Osteocyte (in vitro differentiated cells): ENCODE measurements at places on chromosomes 16 and 17. TPM values are rescaled to one million over a fixed set of nuclear protein-coding genes. Genes with fewer than 3 reads are reported as not detected.

DNA sequence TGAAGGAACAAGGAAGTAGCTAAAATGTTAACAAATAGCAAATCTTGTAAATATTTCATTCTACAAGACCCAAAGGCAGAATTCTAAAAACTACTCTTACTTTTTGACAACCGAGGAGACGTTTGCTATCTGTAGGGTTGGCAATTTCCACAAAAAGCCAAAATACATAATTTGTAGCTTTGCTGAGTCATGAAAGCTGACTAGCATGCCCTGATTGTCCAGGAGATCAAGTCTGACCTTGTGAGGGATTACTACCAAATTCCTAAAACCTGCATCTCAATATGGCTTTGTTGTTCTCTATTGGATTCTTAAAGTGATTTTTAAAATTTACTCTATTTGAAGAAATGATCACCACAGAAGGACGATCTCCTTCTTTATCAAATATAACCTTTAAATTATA is 10.8 kb downstream of the DNAJA2 start:
- H3K36me3 ChIP-seq, result peaks cover 62% of the 10 kb centered on the region
- no peak for DNase-seq
- H3K27ac ChIP-seq, result no peak overlapping the region
- no peaks in the 10 kb centered on the region for H3K27me3 ChIP-seq

DNA sequence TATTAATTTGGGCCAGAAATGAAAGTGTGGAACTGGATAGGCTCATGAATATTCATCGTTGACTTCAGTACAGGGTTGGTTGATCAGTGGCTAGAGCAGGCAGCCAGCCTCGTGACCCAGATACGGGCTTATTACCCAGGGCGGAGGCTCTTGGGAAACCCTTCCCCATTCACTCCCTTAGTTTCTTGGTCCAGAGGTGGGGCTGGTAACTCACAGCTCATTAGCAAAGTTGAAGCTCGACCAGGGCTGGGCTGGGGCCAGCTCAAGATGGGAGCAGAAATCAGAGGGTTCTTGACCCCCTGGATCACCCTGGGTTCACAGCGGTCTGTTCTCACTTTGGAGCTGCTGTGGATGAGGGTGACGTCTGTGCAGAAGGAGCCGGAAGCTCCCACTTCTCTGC is 44.6 kb upstream of the GSE1 start:
- no peak for DNase-seq
- no peak overlapping the region for H3K27ac ChIP-seq
- H3K4me1 ChIP-seq, result peaks cover 65% of the 10 kb centered on the region

- H3K4me3 ChIP-seq, result no peak overlapping the region
- H3K4me1 ChIP-seq, result peaks cover 5% of the 10 kb centered on the region
- no peak overlapping the region for H3K27ac ChIP-seq
- peaks cover 4% of the 10 kb centered on the region for H3K27me3 ChIP-seq
- no peak for DNase-seq
Observed at GRCh38 chr16:65422934-65423333, 301.1 kb upstream of the CDH11 start.

DNA sequence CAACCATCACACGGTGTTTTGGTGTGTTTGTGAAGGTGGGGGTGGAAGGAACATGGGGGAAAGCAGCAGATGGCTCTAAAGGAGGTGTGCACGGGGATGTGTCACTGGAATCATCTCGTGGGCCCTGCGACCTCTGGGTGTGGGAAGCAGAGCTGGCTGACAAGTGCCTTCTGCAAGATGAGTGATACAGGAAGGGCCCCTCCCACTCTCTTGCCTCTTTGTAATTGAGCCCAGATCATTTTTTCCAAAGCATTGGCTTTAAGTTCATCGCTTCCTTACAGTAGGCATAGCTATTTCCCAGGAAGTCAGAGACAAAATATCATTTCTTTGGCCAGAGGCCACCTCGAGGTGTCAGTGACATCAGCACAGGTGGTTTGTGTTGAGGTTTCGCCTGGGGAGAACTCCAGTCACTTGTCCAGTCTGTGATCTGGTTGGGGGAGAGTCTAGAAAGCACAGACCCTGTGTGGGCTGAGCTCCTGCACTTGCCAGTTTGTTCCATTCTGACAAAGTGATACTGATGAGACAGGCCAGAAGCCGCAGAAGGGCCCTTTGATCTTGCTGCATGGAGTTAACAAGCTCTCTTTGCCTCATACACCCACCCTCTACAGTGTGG is 20.6 kb upstream of the SNTB2 start:
- H3K27me3 ChIP-seq, result no peaks in the 10 kb centered on the region
- H3K27ac ChIP-seq, result peak overlapping the region; percentile 12
- peaks cover 45% of the 10 kb centered on the region for H3K36me3 ChIP-seq
- DNase-seq, result no peak

DNA sequence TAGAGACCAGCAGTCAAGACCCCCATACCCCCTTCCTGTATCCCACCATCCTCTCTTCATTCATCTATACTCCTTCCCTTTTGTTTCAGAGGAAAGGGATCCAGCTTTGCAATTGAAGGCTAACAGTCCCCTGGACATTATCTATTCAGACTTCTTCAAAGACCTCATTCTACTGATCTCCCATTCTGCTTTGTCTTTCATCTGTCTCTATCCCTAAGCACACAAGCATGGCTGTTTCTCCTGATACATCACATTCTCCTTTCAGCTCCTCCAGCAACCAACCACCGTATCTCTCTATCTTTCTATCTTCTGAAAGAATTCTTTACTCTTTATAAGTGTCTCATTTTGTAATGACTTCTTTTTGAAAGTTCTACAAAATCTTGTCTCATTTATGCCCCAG is 9.7 kb upstream of the ARHGAP17 start:
- no peak overlapping the region for H3K4me3 ChIP-seq
- H3K27ac ChIP-seq, result peak overlapping the region; percentile 21
- H3K4me1 ChIP-seq, result peaks cover 4% of the 10 kb centered on the region
- H3K36me3 ChIP-seq, result no peaks in the 10 kb centered on the region
- no peak for DNase-seq

DNA sequence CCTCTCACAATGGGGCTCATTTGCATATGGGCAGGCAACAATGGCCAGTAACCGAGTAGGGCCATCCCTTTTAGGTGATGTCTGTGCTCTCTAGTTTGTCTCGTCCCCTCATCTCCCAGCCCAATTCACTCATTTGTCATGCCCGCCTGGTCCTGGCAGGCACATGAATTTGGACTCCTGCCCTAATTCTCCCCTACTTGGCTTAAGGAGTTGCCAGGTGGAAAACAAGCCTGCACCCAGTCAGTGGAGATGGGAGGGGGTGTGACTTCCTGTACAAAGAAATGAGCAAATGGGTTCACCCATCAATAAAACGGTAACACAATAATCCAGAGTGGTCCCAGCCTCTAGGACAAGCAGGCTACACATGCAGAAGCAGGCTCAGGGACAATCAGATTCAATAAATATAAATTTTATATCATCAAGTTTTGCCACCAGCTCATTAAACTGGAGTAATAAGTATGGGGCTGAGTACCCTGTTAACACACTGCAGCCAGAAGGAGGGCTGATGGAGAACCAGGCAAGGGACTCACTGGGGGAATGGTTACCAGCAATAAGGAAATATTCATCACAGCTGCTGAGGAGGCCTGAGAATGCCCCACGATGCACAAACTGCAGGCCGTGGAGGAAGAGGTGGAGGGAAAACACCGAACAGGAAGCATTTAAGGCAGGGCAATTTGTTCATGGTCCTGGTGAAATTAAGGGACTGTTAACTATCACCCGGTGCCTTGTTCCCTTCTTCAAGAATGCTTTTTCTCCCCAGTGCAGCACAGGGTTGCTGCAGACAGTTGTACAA is 84.4 kb upstream of the GPRC5B start:
- H3K36me3 ChIP-seq, result no peaks in the 10 kb centered on the region
- no peak overlapping the region for H3K27ac ChIP-seq
- no peaks in the 10 kb centered on the region for H3K27me3 ChIP-seq
- peak; percentile 60 for DNase-seq
- no peaks in the 10 kb centered on the region for H3K4me1 ChIP-seq

- no peaks in the 10 kb centered on the region for H3K27me3 ChIP-seq
- no peak overlapping the region for H3K27ac ChIP-seq
- peaks cover 21% of the 10 kb centered on the region for H3K4me1 ChIP-seq
- H3K36me3 ChIP-seq, result no peaks in the 10 kb centered on the region
Observed at GRCh38 chr17:10022416-10022815, 117.3 kb upstream of the RCVRN start.

- peaks cover 16% of the 10 kb centered on the region for H3K4me1 ChIP-seq
- no peak overlapping the region for H3K4me3 ChIP-seq
- H3K27ac ChIP-seq, result no peak overlapping the region
- H3K27me3 ChIP-seq, result no peaks in the 10 kb centered on the region
Observed at GRCh38 chr17:8243827-8244226, 4.0 kb downstream of the CTC1 start.

DNA sequence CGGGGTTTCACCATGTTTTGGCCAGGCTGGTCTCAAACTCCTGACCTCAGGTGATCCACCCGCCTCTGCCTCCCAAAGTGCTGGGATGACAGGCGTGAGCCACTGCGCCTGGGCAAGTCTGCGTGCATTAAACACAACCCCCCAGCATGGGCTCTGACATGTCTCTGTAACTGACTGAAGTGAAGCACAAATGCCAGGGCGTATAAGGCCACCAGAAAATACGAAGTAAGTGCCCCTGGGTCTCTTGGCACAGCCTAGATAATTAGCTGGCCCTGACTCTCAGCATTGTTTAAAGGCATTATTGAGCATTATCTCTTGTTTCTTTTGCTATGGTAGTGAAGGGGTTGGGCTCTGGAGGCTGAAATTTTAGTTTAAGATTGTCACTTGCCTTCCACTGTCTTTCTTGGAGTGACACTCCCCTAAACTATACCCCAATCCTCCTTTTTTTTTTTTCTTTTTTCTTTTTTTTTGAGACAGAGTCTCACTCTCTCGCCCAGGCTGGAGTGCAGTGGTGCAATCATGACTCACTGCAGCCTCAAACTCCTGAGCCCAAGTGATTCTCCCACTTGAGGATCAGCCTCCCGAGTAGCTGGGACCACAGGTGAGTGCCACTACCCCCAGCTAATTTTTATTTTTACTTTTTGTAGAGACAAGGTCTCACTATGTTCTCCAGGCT is 8.2 kb upstream of the SEC14L1 start:
- no peaks in the 10 kb centered on the region for H3K36me3 ChIP-seq
- H3K27ac ChIP-seq, result peak overlapping the region; percentile 80
- H3K4me3 ChIP-seq, result no peak overlapping the region

GRCh38 chr16:86070484-86070883 is 171.5 kb downstream of the IRF8 start:
- no peaks in the 10 kb centered on the region for H3K36me3 ChIP-seq
- no peak overlapping the region for H3K27ac ChIP-seq

DNA sequence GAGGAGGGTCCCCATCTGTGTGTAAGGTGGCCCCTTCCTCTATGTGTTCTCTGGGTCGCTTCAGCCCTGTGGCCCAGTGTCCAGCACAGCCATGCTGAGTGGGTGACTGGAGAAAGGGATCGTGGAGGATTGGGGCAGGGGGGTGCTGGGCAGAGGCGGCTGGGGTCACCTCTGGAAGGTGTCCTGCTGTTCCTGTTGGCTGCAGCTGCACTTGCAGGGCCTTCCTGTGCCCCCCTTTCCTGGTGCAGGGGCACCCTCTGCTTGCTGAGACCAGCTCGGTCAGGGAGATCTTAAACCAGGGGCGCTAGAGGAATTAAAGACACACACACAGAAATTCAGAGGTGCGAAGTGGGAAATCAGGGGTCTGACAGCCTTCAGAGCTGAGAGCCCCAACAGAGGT is 11.1 kb downstream of the IL32 start:
- H3K36me3 ChIP-seq, result no peaks in the 10 kb centered on the region
- no peaks in the 10 kb centered on the region for H3K4me1 ChIP-seq
- no peak for DNase-seq
- H3K27ac ChIP-seq, result no peak overlapping the region

- H3K36me3 ChIP-seq, result no peaks in the 10 kb centered on the region
- peak overlapping the region; percentile 92 for H3K27ac ChIP-seq
- H3K4me3 ChIP-seq, result no peak overlapping the region
- peaks cover 94% of the 10 kb centered on the region for H3K4me1 ChIP-seq
Observed at GRCh38 chr17:77445760-77446532, 305.2 kb downstream of the SEC14L1 start.

DNA sequence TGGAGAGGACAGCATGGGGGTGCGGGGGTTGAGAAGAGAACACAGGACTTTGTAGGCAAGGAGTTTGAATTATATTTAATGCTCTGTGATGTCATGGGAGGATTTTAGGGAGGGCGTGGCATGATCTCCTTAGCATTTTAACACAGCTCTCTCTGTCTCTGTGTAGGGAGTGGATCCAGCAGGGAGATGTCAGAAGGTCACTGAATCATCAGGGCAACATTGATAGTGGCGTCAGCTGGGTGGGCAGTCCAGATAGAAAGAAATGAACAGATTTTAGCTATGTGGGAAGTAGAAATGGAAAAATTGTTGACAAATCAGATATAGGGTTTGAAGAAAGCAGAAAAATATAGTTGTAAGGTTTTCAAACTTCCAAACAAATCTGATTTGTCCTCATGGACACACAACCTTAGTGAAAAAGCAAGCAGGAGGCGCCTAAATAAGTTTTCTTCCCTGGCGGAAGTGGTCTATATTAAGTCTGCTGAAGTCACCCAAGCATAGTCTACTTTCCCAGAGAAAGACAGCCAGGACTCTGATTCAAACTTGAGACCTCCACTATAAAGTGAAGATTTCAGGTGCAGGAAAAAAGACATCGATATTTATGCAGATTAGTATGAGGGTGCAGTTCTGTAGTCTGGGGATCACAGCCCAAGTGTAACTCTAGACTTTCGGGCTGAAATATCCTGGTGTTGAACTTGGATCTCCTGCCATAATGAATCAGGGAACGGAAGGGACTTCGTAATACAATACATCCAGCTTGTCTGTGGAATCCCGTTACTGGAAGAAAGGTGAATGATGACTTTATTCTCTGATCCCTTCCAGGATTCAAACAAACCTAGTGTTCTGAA is 10.1 kb upstream of the PCTP start:
- H3K27me3 ChIP-seq, result peaks cover 35% of the 10 kb centered on the region
- no peak for DNase-seq
- no peak overlapping the region for H3K4me3 ChIP-seq
- no peak overlapping the region for H3K27ac ChIP-seq
- no peaks in the 10 kb centered on the region for H3K4me1 ChIP-seq

GRCh38 chr17:30093463-30094147 is 23.0 kb upstream of the NSRP1 start:
- no peak for DNase-seq
- peaks cover 21% of the 10 kb centered on the region for H3K4me1 ChIP-seq
- peaks cover 2% of the 10 kb centered on the region for H3K27me3 ChIP-seq
- no peak overlapping the region for H3K27ac ChIP-seq
- no peak overlapping the region for H3K4me3 ChIP-seq

KRT36 gene
- total RNA-seq, result not detected in 2 replicates

CCL4 gene
- total RNA-seq, result not detected in 2 replicates
